ENCODE measurements at places on chromosomes 11 and 22. TPM values are rescaled to one million over a fixed set of nuclear protein-coding genes. Genes with fewer than 3 reads are reported as not detected.

DNA sequence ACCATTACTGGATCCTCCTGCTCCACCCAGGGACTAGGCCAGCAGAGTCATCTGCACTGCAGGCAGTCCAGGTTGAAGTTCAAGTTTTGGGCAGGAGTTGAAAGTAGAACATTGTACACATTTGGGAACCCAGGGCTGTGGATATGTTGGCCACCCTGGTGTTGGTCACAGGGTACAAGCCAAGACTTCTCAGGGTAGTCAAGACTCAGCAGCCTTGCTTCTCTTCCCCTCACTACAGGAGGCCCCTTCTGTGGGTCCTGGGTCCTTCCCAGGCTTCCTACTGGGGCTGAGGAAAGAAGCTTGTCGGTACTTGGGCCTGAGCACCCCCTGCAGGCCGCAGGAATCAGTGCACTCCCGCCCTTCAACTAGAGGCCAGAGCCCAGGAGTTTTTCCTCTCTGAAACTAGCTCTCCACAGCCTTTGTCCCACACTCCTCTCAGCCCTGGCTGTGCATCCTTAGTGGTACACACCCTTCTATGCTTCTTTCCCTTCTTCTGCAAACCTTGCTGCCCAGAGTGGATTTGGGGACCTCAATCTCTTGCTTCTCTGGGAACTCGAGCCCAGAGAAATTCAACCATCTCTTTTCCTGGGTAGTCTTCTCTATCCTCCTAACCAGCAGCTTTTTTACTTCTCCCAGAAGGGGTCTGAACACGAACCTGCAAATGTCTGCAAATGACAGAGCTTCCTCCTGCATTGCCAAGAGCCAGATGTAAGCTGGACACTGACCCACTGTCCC, 2.6 kb upstream of the HPX start:
- DNase-seq: no peak

- DNase-seq: no peak
These were observed 9.6 kb downstream of the SERPINH1 start for GRCh38 chr11:75571625-75572024.

DNA sequence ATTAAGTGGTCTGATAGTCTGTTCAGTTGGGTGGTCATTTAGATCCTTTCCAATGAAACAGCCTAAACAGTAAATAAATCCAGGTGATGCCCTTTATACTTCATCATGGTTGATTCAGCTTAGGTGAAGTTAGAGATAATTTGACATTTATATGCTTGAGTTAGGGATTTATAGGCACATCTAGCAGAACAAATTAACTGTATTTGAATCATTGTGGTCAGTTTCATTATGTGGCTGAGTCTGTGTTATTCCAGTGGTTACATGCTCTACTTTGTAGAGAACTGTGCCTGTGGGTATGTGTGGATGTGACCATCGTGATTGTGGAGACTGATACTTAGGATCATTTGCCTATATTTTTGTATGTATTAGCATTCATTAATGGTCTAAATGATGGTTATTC, 194.6 kb downstream of the DDX10 start:
- no peak for DNase-seq

DNA sequence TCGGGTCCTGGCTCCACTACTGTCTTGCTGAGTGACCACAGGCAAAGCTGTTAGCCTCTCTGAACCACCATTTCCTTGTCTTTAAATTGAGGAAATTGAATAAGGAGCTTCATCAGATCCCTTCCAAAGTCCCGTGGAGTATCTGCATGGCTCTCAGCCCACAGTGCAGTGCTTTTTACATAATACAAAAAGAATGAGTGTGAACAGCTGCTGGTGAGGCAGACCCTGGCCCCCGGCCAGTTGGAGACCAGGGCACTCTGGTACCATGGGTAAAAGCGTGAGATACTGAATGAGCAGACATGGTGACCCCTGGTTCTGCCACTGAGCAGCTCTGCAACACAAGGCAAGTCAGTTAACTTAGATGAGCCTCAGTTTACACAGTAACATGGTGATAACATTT, 86.8 kb downstream of the GALNT18 start:
- no peak for DNase-seq

DNA sequence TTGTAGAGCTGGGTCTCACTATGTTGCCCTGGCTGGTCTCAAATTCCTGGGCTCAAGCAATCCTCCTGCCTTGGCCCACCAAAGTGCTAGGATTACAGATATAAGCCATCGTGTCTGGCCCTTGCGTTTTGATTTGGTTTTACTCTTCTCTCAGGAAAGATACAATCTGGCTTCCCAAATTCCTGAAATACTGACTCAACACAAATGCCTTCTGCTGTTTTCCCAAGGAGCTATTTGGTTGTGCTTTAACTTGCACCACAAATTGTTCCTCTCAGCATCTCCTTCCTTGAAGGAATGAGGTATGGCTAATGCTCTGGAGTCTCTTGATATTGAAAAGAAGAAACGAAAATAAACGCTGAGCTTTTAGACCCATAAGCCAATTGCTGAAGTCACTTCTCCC, 110.0 kb upstream of the PAX6 start:
- no peak for DNase-seq

DNA sequence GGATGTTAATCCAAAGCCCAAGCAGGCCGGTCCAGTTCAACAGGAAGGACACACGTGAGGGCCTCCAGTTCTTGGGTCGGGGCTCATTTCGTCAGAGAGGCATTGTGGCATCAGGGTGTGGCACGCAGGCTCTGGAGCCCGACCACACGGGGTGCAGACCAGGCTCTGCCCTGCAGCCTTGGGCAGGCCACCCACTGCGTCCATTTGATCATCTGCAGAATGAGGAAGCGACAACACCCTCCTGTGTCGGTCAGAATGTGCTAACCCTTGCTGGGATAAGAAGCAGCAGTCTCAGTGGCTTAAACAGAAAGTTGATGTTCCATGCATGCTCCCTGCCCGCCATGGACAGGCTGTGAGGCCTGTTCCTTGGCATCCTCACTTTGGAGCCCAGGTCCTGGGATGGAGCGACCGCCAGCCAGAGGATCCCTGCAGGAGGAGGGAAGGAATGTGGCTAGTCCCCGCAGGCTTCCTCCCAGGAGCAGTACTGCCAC, 10.8 kb downstream of the RIBC2 start:
- no peak for DNase-seq

DNA sequence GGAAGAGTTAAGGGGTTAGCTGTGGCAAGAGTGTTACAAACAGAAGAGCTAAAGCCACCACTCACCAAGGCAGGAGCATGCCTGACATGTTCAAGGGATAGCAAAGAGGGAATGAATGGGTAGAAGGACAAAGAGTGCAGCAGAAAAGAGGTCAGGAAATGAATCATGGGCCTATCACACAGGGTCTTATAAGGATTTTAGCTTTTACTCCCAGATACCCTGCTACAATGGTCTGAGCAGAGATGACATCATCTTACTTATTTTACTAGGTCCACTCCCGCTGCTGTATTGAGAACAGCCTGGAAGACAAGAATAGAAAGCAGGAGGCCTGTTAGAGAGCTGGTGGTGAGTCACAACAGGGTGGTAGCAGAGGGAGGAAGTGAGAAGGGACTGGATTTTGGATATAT, 9.8 kb downstream of the TRAF6 start:
- DNase-seq: no peak

DNA sequence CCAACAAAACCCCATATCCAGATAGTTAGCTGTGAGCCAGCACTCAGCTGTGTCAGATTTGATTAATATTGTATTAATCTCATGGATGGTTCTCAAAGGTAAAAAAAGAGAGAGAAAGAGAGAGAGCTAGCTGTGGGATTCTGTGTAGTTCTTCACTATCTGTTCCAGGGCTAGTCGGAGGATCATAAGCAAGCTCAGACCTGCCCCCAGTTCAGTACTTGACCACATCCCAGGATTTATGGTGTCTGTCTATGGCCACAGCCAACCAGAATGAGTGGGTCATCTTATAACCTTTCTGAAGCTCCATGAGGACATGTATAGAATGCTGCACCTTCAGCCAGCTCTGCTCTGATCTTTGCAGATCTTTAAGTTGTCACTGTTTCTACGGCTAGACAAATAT, 13.5 kb upstream of the B3GNT6 start:
- DNase-seq: no peak

GRCh38 chr11:9992306-9992705, 301.7 kb downstream of the SBF2 start:
- no peak for DNase-seq

- DNase-seq: no peak
These were observed 162.3 kb downstream of the FBXO7 start for GRCh38 chr22:32636884-32637283.

- DNase-seq: no peak
These were observed 167.1 kb upstream of the NARS2 start for GRCh38 chr11:78741741-78742140.

DNA sequence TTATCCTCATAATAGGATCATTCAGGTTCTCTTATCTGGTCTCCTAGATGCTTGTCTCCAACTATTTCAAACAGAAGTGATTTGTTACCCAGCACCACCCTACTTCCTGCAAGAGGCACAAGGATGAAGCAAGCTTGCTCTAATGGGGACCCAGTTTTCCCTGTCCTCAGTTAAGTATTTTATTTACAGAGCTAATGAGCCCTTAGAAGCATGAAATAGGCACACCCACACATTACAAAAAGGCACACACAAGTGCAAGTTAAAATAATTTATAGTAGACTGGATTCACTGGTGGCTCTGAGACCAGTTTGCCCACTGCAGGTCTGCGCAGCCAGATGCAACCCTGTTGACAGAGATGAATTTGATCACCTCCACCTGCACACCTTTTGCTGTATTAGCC, 167.5 kb downstream of the KIRREL3 start:
- no peak for DNase-seq

DNA sequence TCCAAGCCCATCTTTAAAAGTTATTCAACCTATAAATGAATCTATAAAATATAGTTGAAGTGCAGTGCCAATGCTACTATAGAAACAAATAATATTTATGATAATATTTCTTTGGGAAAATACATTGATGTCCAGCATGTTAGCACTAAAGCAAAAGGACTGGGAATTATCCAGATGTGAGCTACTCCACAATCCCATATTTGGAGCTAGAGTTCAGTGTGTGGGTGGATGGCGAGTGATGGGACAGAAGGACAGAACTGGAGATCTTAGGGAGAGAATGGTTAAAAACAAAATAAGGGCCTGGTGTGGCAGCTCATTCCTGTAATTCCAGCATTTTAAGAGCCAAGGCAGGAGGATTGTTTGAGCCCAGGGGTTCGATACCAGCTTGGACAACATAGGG, 216.8 kb downstream of the TMEM135 start:
- DNase-seq: no peak

GRCh38 chr11:118621071-118621783, 13.8 kb downstream of the PHLDB1 start:
- DNase-seq: no peak

DNA sequence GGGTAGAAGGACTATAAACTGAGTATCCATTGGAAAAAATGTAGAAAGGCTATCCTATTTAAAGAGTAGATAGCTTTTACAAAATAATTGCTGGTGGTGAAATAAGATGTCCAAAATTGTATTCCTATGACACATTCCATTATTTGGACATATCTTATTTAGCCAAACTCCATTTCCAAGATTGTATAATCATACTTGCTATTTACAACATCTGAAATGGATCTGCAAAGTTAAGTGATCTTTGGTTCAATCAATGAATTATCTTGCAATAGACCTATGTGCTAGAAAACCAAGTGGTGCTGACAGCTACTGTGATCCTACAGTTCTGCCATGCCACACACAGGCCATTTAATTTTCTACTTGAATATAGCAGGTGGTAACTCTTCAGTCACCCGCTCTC, 11.0 kb upstream of the BLID start:
- no peak for DNase-seq

DNA sequence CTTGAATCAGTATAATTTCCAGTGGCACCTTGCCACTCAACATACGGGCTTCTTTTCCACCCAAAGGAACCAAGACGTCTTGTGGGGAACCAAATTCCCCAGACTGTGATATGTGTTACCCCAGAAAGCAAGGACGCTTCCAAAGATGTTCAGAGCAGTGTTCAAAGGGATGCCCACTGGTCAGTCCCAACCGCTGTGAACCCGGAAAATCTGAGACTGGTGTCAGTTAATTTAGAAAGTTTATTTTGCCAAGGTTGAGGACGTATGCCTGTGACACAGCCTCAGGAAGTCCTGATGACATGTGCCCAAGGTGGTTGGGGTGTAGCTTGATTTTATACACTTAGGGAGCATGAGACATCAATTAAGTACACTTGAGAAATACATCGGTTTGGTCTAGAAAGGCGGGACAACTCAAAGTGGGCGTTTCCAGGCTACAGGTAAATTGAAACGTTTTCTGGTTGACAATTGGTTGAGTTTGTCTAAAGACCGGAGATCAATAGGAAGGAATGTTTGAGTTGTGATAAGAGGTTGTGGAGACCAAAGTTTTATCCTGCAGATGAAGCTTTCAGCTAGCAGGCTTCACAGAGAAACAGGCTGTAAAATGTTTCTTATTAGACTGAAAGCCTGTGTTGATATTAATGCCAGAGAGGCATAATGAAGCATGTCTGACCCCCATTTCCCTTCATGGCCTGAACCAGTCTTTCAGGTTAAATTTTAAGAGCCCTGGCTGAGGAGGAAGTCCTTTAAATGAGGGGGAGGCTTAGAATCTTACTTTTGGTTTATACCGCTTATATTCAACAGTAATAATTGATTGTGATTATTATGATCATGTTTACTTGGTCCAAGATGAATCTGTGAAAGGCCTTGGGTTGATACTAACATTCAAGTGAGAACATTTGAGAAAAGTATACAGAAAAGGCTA, 6.8 kb downstream of the APOL3 start:
- DNase-seq: no peak

- DNase-seq: no peak
These were observed 324.8 kb downstream of the MN1 start for GRCh38 chr22:27476729-27477128.

- no peak for DNase-seq
These were observed 392.5 kb downstream of the CTTN start for GRCh38 chr11:70790671-70791300.

DNA sequence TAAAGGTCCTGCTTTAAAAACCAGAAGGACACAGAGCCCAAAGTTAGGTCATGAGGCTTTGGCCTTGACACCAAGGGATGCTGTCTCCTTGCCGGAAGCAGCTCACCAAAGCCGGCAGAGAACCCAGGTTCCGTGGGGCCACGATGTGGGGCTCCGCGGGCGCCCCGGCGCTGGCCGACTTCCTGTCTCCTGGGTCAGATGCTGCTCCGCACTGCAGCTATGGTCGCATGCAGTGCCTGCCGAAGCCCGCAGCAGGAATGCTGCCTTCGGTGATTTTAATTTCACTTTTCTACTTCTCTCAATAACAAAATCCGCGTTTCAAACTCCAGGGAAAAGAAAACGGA, 454 bp upstream of the OTUB1 start:
- DNase-seq: peak; percentile 68

GRCh38 chr22:41021613-41022454, 70.6 kb upstream of the EP300 start:
- peak; percentile 20 for DNase-seq

GRCh38 chr11:81987829-81988472, 745.7 kb downstream of the FAM181B start:
- DNase-seq: no peak

The MMP27 gene
- total RNA-seq: not detected

The RAG2 gene
- not detected for total RNA-seq

The ABCG4 gene
- total RNA-seq: not detected

The RTL10 gene
- total RNA-seq: 23.0 TPM

The SULT4A1 gene
- not detected for total RNA-seq

The NAP1L4 gene
- total RNA-seq: 253 TPM

The RASD2 gene
- total RNA-seq: 1.7 TPM

The CD248 gene
- 7.8 TPM for total RNA-seq

The TTC36 gene
- total RNA-seq: 1.7 TPM

The GGTLC3 gene
- not detected for total RNA-seq

The MRPL17 gene
- total RNA-seq: 12.1 TPM

The PATE2 gene
- total RNA-seq: not detected
